ENCODE measurements at places on chromosomes 11 and 22.

DNA sequence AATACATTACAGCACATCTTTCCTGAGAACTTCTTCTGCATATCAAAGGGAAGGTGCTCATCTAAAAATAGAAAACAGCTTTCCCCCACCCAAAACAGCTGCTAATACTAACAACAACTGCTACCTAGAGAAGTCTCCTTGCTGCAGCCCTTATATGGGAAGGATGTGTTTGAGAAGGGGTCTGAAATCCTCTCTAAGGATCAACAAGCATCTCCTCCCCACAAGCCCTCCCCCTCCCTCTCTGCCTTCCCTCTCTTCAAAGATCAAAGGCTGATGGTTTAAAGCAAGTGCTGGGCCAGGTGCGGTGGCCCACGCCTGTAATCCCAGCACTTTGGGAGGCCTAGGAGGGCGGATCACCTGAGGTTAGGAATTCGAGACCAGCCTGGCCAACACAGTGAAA lies 33.5 kb downstream of the SCUBE2 start:
- DNase-seq: no peak

- no peak for DNase-seq
Measured at GRCh38 chr11:61480994-61481335, 27.6 kb upstream of the LRRC10B start.

GRCh38 chr22:27578937-27579617 lies 222.5 kb downstream of the MN1 start:
- no peak for DNase-seq

DNA sequence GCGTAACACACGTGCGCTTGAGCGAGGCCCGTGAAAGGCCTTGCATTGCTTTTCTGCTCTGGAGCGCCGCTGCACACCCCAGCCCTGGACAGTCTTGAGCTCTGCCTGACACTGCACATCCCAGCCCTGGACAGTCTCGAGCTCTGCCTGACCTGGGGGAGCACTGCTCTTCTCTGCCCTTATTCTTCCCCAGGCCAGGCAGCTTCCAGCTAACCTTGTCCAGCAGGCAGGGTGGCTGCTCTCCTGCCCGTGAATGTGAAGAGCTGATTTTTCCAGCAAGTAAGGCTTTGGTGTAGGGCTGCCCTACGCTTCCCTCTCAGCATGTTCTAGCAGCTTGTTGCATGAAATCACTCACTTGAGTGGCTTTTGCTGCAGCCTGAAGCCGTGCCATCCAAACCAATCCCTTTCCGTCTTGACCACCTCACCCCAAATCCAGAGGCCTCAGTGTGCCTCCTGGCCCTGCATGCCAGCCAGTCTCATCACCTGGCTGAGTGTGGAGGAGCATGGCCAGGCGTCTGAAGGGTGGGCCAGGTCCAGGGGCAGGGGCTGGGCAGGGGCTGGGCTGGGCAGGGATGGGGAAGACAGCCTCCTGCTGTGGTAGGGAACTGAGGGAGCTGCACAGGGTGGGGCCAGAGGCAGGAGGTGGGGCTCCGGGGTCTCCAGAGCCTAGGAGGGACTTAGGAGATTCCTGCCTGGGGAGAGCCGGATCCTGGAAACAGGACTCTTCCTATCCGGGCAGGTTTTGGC lies 89.5 kb upstream of the B3GAT1 start:
- DNase-seq: no peak

GRCh38 chr22:24159650-24160049 lies 21.6 kb upstream of the SUSD2 start:
- no peak for DNase-seq

DNA sequence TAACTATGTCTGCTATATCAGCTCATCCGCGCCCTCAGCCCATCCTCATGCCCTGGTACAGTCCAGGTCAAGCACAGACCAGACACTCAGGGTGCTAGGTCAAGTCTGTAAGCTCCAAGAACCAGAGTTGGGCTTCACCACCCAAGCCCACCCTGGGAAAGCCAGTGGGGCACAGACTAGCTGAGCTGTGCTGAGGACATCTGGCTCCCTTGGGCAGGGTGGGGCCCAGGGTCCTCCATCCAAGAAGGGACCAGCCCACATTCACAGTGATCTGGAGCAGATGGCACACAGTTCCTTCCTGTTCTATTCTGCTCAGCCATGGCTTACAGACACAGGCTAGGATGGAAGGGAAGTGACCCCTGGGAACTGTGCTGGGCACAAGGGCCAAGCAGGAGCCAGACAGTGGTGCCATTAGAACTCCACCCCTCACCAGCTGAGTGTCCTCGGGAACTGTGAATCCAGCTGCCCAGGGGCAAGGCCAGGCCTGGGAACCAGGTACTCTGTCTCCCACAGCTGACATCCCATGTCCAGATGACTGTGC lies 9.1 kb downstream of the P2RY6 start:
- no peak for DNase-seq

- DNase-seq: no peak
Measured at GRCh38 chr11:21545699-21546098, 647.2 kb upstream of the ANO5 start.

DNA sequence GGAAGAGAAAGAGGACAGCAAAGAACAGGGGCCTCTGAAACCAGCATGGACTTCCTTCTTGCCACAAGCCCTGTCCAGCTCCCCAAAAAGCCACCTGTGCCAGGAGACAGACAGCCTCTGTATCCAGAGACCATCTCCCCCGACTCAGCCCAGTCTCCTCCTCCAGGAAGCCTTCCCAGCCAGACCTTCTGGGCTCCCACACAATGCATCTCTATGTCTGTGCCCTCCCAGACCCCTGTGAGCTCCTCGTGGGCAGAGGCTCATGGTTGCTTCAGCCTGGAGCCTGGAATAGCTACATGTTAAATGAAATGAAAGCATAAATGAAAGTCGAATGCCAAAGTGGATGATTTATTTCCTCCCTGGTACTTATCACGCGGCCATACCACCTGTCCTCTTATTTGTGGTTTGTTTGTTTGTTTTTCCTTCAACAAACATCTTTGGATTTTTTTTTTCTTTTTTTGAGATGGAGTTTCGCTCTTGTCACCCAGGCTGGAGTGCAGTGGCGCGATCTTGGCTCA lies 7.3 kb upstream of the ARAP1 start:
- no peak for DNase-seq

- no peak for DNase-seq
Measured at GRCh38 chr11:62933750-62934495, 12.8 kb upstream of the CHRM1 start.

DNA sequence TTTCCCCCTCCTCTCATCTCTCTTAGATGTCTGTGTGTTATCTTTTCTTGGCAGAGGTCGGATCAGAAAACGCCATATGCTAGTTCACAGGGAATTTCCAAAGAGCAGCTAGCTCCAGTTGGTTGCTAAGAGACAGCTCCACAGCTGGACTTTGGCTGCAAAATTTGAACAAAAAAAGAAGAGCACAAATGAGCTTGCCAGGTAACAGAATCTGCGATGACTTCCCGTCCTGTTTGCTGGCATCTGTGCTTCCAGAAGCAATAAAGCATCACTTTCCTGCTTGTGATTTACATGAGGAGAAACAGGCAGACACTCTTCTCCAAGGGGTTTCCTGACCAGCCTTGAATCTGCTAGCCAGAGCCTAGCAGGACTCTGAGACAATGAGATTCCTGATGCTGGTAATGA lies 596.0 kb upstream of the B3GAT1 start:
- DNase-seq: no peak

GRCh38 chr11:126791991-126792390 lies 208.6 kb downstream of the KIRREL3 start:
- no peak for DNase-seq

- DNase-seq: no peak
Measured at GRCh38 chr11:1748636-1749394, 1.6 kb downstream of the IFITM10 start.

DNA sequence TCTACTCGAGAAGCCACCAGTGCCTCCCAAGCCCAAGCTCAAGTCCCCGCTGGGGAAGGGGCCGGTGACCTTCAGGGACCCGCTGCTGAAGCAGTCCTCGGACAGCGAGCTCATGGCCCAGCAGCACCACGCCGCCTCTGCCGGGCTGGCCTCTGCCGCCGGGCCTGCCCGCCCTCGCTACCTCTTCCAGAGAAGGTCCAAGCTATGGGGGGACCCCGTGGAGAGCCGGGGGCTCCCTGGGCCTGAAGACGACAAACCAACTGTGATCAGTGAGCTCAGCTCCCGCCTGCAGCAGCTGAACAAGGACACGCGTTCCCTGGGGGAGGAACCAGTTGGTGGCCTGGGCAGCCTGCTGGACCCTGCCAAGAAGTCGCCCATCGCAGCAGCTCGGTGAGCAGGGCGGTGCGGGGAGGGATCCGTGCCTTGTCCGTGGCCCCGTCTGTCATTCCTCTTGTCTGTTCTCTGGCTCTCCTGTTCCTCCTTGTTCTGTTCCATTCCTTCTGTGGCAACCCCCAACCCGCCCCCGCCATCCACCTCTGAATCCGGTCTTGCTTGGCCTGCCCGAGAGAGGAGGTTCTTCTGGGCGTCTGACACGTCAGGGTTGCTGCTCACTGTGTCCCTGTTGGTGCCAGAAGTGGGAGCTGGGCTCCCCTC lies 15.8 kb upstream of the ACR start:
- no peak for DNase-seq

GRCh38 chr11:87284306-87284705 lies 246.6 kb downstream of the TMEM135 start:
- DNase-seq: no peak

DNA sequence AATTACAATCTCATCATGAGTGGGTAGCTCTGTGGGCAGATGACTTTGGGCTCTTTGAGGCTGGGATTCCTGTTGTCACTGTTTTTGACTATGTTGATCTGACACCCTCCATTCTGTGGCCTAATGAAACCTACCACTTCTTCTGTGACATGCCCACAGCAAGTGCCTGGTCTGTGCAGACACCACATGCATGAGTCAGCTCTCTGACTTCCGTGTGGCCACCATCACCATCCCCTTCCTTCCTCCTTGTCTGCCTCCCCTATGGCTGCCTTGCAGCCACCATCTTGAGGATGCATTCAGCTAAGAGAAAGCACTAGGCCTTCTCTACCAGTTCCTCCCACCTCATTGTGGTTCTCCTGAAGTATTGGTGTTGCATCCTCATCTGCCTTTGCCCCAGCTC lies 15.3 kb upstream of the OR10V1 start:
- DNase-seq: no peak

GRCh38 chr11:36564376-36565030 lies 3.3 kb upstream of the RAG1 start:
- peak; percentile 80 for DNase-seq

GRCh38 chr11:134463716-134464115 lies 51.7 kb upstream of the B3GAT1 start:
- no peak for DNase-seq

DNA sequence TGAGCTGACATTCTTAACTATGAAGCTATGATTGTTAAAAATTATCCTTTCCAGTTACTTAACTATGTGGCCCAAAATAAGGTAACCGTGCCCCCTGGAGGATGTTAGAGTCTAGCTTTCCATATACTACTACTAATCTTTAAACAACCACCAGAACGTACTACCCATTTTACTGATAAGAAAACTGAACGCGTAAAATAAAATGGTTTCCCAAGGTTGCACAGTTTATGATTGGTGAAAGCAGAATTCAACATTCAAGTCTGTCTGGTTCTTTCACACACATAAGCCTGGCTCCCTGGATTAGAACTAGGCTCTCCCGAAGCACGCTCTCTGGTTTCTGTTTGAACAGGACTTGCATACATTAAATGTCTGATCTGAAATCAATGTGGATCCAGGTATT lies 437.8 kb upstream of the CCDC90B start:
- peak; percentile 65 for DNase-seq

DNA sequence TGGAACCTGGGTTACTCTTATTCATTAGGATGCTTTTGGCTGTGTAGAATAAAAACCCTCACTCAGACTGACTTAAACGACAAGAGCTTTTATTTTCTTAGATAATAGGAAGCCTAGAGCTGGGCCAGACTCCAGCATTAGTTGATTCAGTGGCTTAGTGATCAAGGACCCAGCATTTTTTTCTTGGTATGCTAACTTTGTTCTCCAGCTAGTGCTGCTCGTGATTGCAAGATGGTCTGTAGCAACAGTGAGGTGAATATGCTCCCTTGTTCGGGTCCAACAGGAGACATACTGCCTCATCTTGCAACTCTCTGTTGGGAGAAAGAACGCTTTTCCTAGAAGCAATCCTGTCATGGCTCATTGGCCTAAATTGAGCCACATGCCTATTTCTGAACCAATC lies 33.4 kb downstream of the INSC start:
- DNase-seq: no peak

DNA sequence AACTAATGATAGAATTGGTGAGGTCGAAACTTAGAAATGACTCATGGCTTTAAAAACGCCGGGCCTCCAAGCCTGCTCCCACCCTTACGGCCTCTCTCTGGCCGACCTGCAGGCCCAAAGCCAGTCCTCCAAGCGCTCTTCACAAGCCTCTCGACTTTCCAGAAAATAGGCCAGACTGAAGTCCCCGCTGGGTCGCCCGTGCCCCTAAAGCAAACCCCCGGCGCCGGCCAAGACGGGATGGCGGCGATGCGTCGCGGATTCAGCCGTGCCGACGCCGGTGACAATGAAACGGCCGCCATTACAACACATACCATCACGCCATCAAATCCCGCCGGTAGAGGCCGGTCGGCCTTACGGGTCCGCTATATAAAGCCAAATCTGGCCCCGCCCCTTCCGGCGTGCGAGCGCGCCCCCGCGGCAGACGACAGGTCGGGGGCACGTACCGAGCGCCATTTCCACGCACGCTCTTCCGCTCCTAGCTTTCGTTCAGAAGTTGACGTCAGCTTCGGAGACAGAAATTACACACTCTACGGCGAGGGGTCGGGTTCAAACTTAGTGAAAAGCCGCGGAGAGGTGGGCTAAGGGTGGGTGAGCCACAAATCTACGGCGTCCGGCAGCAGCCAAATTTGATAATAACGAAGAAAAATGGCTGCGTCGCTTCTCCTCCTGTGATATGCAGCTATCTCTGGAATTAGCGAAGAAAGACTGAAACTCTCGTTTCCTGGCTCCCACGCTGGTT lies at the start of gene RPL3:
Gene RPL3, minus strand, starts transcription at position 340 of the 739 bp plus-strand sequence. Its CDS starts 26 bp downstream, at position 314.
- DNase-seq: peak; percentile 98

GRCh38 chr11:71298761-71299181 lies 46.4 kb upstream of the SHANK2 start:
- DNase-seq: no peak

- DNase-seq: no peak
Measured at GRCh38 chr22:37520776-37521191, 1.6 kb upstream of the CARD10 start.

- DNase-seq: no peak
Measured at GRCh38 chr11:67302571-67303131, 679 bp upstream of the SSH3 start.
